ENCODE measurements at places on chromosomes 4 and X. TPM values are rescaled to one million over a fixed set of nuclear protein-coding genes. Genes with fewer than 3 reads are reported as not detected.

Gene MAOA
- 300 TPM for total RNA-seq

Gene KDM5C
- total RNA-seq = 122 TPM

Gene LRCH2
- 6.5 TPM for total RNA-seq

Gene HPGD
- 2.9 TPM for total RNA-seq

Gene NRK
- 1.7 TPM for total RNA-seq

Gene TEX13B
- not detected for total RNA-seq

Gene TEX13D
- total RNA-seq = not detected

Gene TBX22
- total RNA-seq = 24.3 TPM

Gene EFNB1
- total RNA-seq = 20.7 TPM

Gene NPY5R
- total RNA-seq = not detected

Gene GRIA3
- 0.46 TPM for total RNA-seq

Gene ARL9
- 0.56 TPM for total RNA-seq

Gene SSX4B
- total RNA-seq = not detected

Gene PASD1
- 0.13 TPM for total RNA-seq

Gene FOXR2
- not detected for total RNA-seq

Gene GABRB1
- 0.24 TPM for total RNA-seq

Gene CTAG1B
- not detected for total RNA-seq

Gene GPR34
- total RNA-seq = 12.1 TPM

Gene ERVMER34-1
- total RNA-seq = 0.67 TPM

Gene CD38
- 13.3 TPM for total RNA-seq

Gene SPARCL1
- total RNA-seq = 240 TPM

Gene STAP1
- not detected for total RNA-seq

Gene LNX1
- total RNA-seq = 41.3 TPM

Gene RBMXL3
- not detected for total RNA-seq

Gene RHOXF2
- not detected for total RNA-seq

Gene FAM53A
- total RNA-seq = 21.2 TPM

Gene XKRX
- 0.44 TPM for total RNA-seq

Gene JAKMIP1
- 1.9 TPM for total RNA-seq

Gene EOLA2
- 25.0 TPM for total RNA-seq

Gene SCFD2
- 25.0 TPM for total RNA-seq

Gene SORCS2
- 4.8 TPM for total RNA-seq

Gene CAMK2D
- total RNA-seq = 61.9 TPM
